Stimulated activated CD8-positive, alpha-beta memory T cell treated with anti-CD3 and anti-CD28 coated beads, Interleukin-15, amount 100 ng/mL, for 4 hours (primary cell): ENCODE measurements at places on chromosomes 11 and 22.
A peak's percentile ranks its signal among the peaks of the same experiment; 100 is the strongest.

GRCh38 chr11:114440121-114440860, 1.0 kb downstream of the REXO2 start:
- no peak for DNase-seq

DNA sequence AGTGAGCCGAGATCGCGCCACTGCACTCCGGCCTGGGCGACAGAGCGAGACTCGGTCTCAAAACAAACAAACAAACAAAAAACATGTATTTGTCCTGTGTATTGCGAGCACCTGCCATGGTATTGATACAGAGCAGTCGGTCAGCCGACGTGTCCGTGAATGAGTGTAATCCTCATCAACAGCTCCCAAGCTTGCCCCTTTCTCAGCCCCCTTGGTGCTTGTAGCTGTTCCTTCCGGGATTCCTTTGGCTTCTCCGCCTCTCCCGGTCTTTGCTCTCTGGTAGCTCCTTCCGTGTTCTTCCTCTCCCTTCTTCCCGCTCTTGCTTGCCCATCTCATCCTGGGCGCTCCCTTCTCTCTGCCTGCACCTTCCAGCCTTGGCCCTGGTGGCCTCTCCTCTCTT, 10.9 kb downstream of the ZNF74 start:
- no peak for DNase-seq

GRCh38 chr22:38866399-38867123, 5.5 kb downstream of the CBX6 start:
- DNase-seq = no peak

DNA sequence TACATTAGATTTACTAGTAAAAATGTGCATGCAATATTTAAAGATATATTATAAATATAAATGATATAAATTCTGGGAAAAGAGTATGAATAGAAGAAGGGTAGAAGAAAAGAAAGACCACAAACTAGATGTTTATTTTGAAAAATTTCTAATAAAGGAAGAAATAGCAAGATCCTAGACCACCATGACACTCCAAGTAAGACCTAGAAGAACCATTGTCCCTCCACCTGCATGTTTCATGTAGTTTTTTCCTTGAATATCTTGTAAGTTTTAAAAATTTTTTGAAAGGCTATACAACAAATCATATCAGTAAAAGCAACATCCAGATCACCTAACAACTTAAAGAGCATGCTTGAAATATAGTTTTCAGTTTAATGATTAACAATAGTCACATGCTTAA, 46.8 kb downstream of the ARHGAP32 start:
- DNase-seq = no peak

GRCh38 chr11:88535266-88535665, 197.7 kb upstream of the CTSC start:
- DNase-seq = no peak

GRCh38 chr22:30668386-30668710, 673 bp upstream of the DUSP18 start:
- DNase-seq = no peak

DNA sequence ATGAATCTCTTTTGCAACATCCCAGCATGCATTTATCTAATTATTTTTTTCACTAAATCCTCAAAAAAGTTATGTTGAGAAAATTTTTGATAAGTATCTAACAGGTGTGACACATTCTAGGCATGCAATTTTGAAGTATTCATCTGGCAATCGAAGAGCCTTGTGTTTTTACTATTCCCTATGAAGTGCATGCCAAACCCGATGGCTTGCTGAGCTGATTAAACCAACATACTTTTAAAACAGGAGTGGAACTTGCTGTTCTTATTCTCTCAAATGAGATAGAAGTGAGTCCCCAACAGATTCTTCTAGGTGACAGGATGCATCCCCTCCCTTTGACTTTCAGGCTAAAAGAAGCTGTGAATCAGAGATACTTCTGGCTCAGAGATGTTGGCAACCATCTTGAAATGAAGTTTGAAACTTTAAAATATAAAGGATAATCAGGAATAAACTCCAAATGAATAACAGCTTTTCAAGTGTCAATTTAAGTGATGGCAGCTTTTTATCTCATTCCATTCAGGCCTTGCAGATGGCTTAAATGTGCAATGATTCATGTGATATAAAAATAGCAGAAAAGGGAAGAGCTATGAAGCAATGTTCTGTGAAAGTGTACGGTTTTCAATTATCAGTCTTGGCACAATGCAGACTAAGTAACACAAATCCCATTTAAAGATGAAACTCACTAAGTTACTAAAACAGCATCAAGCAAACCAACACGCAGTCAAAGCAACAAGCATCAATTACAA, 67.7 kb downstream of the APOL5 start:
- no peak for DNase-seq

DNA sequence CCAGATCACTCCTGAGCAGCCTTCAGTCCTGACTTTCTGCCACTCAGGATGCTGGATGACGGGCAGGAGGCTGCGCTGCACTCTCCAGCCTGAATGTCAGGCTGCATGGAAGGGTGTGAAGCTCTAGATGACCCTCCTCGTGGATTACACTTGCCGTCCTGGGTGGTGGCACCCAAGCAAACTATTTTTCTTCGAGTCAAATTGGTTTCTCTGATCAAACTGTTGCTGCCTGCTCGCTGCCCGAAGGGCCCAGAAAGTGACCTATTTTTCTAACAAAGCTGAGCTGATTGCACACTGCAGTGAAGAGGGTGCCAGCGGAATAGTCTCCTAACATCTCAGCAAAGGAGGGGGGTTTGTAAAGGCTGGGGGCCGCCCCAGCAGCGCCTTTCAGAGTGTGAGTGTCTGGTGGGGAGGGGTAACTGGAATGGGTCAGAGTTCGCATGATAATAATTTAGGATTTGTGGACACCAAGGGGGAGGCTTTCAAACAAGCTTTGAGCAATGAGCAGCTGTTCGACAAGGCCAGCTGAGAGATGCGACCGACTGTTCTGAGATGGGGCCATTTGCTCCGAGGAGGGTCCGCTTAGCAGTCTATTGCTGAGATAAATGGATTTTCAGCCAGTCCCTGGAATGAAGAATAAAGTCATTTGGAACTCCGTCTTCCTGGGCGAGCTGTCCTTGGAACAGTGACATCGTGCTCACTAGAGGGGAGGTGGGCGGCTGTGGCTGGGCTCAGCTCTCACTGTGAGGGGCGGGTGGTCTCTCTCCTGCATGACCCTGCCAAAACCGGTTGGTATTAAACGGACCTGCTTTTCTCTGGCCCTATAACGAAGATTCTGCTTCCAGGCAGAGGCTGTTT, 537.6 kb downstream of the BRD1 start:
- no peak for DNase-seq

GRCh38 chr11:8100158-8100557, 19.1 kb downstream of the TUB start:
- no peak for DNase-seq

GRCh38 chr11:89456681-89457080, 34.5 kb downstream of the NOX4 start:
- DNase-seq = no peak

DNA sequence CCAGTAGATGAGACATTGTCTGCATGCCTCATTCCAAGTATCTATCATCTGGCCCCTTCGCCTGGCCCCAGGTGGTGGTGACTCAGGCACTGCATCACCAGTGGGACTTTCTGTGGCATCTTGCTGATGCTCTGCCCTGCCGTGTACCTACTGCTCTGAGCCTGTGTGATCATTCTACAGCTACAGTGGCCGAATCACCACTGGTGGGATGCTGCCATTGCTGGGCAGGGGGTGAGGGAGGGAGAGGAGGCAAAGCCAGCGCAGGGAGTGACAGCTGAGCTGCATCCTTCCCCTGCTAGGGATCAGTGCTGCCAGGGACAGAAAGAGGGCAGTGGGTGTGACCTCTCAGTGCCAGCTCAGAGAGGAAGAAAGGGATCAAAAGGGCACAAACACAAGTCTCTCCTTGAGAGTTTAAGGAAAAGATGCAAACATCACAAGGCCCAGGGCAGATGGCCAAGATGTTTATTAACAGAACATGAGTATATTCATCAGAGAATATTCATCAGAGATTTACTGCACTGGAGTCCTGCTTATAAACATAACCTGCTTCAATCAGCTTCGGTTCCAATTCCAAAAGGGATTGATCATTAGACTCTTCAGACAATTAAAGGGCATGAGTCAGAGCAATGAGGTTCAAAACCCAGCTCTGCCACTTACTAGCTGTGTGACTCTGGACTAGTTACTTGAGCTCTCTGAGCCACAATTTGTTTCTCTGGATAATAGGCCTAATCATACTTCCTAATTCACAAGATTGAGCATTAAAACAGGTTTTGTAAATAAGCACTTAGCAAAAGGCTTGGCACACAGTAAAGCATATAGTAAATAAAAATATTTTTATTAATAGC, 109.8 kb downstream of the NAT10 start:
- DNase-seq = peak; percentile 11

DNA sequence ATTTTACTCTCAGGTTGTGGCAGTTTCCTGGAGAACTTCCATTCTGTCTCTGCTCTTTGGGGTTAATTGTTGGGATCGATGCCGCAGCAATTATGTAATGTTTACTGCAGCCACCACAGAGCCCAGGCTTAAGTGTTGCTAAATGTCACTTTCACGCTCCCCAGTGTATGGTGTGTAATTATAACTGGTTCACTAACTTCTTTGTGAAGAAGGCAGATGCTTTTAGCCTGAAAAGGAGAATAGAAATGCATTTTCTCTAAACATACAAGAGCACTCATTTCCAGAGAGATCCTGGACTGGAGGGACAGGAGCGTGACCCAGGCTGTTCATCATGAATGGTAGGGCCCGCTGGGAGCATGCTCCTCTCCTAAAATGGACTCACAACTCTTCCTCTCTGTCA, 132.2 kb upstream of the PLET1 start:
- DNase-seq = no peak

DNA sequence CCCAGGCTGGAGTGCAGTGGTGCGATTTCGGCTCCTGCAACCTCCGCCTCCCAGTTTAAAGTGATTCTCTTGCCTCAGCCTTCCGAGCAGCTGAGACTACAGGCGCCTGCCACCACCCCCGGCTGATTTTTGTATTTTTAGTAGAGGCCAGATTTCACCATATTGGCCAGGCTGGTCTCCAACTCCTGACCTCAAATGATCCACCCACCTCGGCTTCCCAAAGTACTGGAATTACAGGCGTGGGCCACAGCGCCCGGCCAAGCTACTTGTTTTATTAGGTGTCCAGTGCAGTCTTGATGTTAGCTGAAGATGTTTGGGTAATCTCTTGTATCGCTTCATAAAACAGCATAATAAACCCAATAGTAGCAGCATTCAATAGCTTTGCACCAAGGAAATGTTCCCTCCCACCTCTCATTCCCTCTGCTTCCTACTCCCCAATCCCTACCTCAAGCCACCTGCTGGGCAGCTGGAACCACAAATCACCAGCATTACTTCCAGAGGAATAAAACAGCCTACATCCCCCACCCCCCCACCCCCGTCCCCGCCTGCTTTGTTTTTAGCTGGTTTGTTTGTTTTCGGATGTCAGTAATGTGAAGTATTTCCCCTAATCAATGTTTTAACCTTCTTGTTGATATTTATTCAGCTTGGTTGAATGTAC, 11.0 kb upstream of the GRIK4 start:
- DNase-seq = no peak

GRCh38 chr11:109040303-109040702, 375.4 kb downstream of the DDX10 start:
- DNase-seq = no peak

- no peak for DNase-seq
These were observed 47.7 kb upstream of the DBX1 start for GRCh38 chr11:20207781-20208621.
